ENCODE measurements at places on chromosomes 2 and 18. TPM values are rescaled to one million over a fixed set of nuclear protein-coding genes. Genes with fewer than 3 reads are reported as not detected.

GRCh38 chr2:156933645-156934225 lies 323.8 kb upstream of the GALNT5 start:
- DNase-seq: no peak

DNA sequence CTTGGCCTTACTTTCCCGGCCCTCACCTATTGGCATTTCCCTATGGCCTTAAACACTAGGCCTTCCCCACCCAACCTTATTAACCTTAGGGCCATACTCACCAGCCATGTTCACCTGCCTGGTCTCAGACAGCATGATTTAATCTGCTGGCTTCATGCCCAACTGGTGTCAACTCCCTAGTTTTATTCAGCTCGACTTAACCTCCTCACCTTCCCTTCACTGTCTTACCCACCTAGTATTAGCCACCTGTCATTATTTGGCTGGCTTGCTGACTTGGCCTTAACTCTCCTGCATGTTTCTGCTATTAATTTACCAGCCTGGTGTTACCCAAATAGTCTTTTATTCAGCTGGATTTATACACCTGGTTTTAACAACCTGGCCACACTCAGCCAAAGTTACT lies 136.0 kb upstream of the ZSWIM2 start:
- no peak for DNase-seq

DNA sequence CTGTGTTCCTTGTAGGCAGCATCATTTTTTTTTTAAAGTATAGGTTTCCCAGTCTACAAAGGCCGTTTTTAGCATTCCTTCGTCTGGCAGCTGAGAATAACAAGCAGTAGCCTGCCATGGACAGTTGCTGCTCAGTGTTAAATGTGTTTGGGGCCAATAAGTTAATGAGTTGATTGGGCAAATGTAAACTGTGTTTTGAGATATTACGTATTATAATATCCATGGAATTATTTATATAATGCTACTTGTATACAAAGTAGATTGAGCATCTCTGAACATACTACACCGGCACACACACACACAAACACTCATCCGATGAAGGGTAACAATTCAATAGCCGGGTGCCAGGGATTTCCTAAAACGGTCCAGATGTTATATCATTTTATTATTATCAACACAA lies 97.2 kb downstream of the IRS1 start:
- DNase-seq: no peak

DNA sequence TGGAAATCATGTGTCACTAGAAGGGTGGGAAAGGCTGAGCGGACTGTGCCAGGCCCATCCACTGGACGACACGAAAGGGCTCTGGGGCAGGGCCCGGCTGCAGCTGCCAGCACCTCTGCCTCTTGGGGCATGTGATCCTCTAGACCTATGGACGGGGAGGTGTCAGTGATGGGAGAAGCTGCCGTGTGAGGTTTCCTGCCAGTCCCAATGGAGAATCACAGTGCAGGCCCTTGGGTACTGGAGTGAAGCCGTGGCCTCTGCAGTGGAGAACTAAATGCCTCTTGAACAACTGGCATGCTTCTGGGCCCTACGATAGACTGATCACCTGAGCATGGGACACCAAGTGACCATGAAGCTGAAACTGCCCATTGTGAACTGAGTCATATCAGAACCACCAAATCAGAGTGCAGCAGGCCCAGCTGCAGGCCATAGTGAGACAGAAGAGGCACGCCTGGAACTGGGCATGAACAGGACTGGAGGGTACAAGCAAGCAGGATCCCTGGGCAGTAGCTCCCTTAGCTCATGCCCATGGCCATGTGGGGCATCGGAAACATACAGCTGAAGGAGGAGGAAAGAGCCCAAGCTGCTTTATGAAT lies 18.8 kb upstream of the RHOB start:
- DNase-seq: no peak

- no peak for DNase-seq
Observed at GRCh38 chr2:101566632-101567228, 91.8 kb upstream of the RFX8 start.

- peak; percentile 52 for DNase-seq
Observed at GRCh38 chr2:53575721-53576124, 191.9 kb upstream of the CHAC2 start.

Gene CRYGD
- total RNA-seq: not detected

Gene GATA6
- total RNA-seq: 0.26 TPM

Gene SLC4A5
- total RNA-seq: 2.0 TPM

GRCh38 chr2:85907671-85908157 lies 18.9 kb upstream of the ST3GAL5 start:
- no peak for DNase-seq

DNA sequence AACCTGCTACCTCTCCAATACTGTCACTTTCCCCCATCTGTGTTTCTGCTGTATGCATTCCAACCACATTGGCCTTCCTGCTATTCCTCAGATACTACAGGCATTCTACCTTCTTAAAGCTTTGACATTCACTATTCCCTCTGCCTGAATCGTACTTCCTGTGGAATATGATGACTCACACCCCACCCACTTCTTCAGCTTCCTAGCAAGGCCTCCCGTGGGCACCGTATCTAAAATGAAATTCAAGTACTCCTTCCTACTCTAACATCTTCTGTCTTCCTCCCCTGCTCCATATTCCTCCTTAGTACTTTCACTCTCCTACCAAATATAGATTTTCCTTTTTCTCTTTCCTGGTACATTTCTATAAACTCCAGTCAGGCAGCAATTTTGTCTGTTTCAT lies 710.4 kb downstream of the RNF144A start:
- no peak for DNase-seq

- no peak for DNase-seq
Observed at GRCh38 chr2:105798595-105798994, 53.9 kb downstream of the NCK2 start.

DNA sequence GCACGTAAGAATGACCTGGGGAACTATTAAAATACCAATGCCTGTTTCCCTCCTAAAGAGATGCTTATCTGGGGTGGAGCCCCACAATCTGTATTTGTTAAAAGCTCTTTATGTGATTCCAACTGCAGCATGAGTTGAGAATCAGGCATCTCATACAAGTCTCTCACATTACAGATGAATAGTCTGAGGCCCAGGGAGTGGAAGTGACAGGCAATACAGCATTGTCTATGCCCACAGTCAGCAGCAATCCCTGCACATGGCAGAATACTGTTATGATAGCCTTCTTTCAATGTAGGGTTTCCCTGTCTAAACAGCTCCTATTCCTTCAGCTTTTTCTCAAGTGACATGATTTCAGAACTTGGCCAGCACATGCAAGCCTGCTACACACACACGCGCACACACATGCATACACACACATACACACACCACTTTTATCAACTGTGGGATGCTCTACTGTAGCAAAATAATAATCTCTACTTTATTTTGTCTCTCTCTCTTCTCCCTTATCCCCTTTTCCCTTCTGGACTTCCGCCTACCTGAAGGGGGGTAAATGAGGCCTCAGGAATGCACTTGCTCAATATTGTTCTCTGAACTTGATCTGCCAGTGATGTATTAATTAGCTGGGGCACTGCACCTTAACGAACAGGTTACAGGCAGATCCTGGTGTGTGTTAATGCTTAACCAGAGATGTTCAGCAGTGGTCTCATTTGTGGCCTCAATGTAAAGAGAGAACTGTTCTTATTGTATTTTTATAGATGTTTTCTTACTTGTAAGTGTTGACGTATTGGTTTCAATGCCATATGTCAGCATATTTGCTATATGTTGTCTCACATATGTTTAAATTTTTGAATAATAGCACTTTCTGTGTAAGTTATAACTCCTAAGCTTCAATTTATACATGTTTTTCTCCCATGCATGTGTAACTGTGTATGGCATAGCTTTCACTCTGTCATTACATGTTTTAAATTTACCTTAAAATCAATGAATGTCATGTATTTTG lies 116.0 kb downstream of the SETBP1 start:
- no peak for DNase-seq

Gene CDK15
- not detected for total RNA-seq

GRCh38 chr18:9715978-9716774 lies 8.1 kb downstream of the RAB31 start:
- DNase-seq: no peak

DNA sequence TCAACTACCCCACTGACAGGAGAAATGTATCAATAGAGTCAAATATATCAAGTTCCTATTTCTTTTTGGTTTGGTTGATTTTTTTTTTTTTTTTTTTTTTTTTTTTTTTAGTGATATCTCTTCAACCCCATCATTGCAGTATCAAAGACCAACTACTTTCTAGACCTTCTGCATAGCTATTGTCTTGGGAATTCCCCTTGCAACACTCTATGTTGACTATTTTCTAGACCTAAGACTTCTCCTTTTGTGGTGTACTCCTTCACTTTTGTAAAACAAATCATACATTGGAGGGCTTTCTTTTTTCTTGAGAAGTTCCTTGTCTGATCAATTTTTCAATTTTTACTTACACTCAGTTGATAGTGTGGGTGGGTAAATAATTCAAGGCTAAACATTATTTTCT lies 46.5 kb upstream of the NR4A2 start:
- DNase-seq: no peak

Gene DSEL
- total RNA-seq: 7.1 TPM

- no peak for DNase-seq
Observed at GRCh38 chr2:145743011-145743410, 1223.1 kb upstream of the ZEB2 start.

- DNase-seq: no peak
Observed at GRCh38 chr2:28340312-28341202, 52.1 kb upstream of the FOSL2 start.

- DNase-seq: no peak
Observed at GRCh38 chr2:53727921-53728320, 39.7 kb upstream of the CHAC2 start.

DNA sequence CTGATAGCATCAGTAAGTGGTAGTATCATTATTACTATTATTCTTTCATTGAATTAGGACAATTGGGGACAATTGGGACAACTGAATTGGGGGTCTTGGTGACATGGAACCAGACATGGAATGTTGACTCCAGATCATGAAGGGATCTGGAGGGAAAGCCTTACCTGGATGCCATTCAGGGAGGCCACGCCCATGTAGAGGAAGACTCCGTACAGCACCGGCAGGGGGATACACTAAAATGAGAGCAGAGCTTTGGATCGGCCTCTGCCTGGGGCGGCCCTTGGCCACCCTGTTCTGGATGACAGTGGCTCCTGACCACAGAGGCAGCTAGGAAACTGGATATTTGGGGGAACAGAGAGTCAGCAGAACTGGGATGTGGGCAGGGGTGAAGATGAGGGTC lies 29.2 kb downstream of the MTHFD2 start:
- DNase-seq: peak; percentile 22
